ENCODE measurements at places on chromosomes 6 and 20.

GRCh38 chr6:134515986-134516385 lies 198.1 kb upstream of the SGK1 start:
- DNase-seq = no peak

DNA sequence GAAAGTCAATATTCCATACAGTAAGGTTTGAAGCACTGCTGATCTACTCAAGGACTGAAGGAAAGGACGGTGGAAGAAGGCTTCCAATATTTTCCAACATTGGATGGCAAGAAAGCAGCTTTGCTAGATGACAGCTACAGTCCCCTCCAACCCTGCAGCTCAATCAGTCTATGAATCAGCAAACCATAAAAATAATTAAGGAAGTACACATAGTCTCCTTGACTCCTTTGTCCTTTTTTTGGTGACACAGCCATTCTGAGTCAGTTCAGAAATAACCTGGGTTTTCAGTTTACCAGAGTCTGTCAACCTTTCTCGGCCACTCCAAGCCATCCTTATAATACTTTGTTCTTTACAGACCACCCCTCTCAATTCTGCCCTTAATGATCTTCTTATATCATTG lies 232.5 kb downstream of the IBTK start:
- no peak for DNase-seq

- DNase-seq = no peak
Measured at GRCh38 chr20:9949563-9949962, 85.2 kb upstream of the ANKEF1 start.

- DNase-seq = no peak
Measured at GRCh38 chr20:1310506-1311190, 18.3 kb downstream of the SDCBP2 start.

DNA sequence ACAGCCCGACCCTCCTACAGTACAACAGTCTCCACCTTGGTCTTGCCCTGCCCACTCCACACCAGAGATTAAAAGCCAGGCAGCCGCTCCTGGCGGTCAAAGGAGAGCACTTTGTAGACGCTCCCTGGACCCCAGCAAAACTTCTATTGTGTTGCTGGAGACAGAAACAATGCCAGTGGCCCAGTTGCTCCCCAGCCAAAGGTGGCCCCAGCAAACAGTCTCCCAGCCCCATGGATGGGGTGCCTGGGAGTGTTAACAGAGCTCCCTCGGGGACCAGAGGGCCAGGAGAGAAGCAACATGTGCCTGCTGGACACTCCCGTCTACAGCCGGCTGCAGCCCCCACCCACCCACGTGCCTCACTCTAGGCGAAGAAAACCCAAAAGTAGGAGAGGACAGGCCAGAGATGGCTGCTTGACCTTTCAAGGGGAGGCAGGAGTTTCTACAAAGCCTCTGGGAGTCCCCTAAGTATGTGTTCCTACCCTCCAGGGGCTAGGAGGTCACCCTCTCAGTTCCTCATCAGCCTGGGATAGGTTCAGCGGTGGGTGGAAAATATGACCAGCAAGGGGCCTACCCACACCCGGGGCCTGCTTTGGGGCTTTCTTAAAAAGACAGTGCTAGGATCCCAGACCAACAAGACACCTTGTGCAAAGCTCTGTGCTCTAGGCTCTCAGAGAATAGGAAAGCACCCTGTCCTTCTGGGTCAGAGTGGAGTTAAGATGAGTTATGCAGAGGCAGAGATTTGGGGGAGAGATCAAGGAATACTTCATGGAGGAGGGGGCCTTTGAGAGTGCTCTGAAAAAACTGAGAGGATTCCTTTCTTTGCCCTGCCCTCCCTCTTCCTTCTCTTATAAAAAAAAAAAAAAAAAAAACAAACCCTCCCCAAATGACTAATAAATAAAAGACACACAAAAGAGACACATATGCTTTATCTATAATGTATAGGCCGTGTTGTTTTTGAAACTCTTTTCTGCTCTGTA lies 19.0 kb upstream of the PREX1 start:
- no peak for DNase-seq

Data from NCI-H1417 treated with DMSO at 0.1 percent for 48 hours (cell line).